ENCODE measurements at places on chromosomes 3 and 15.
A peak's percentile ranks its signal among the peaks of the same experiment; 100 is the strongest.

DNA sequence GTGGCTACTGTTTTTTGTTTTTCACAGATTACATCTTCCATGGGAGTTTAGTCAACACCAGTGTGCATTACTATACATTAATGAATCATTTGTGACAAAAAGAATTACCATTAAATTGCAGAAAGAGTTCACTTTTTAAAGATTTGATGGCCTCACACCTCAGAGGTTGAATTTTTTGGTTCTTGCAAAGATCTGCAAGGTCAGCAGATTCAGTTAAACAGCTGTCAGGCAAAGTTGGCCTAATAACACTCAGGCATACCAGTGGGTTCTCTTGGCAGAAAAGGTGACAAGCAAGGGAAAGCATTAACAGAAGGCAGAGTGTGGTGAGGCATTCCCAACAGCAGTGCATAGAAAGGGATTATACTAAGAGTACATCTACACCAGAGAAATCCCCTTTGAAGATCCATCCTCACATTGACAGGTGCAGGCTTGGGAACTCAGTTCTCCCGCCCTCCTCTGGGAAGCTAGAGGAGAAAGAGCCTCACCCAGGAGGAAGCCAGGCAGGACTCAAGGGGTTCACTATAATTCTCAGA lies 24.3 kb upstream of the PTX3 start:
- DNase-seq, result no peak

DNA sequence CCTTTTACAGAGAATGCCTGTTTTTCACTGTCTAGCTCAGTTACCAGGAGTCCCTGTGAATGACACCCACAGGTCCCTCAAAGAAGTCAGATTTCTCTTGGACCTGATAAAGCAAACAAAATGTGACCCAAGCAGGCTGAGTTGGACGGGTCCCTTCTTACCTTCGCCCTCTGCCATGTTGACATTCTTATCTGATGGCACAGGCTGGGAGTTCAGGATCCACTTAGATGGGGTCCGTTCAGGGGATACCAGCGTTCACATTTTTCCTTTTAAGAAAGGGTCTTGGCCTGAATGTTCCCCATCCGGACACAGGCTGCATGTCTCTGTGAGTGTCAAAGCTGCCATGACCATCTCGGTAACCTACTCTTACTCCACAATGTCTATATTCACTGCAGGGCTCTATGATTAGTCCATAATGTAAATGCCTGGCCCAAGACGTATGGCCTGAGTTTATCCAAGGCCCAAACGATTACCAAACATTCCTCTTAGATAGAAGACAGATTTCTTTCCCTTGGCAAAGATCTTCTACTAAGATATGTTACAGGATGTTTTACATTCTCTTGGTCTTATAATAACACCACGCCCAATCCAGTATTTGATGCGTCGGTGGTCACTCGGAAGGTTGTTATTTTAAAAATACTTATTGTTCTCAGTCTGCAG lies 179.1 kb downstream of the THSD4 start:
- no peak for DNase-seq

DNA sequence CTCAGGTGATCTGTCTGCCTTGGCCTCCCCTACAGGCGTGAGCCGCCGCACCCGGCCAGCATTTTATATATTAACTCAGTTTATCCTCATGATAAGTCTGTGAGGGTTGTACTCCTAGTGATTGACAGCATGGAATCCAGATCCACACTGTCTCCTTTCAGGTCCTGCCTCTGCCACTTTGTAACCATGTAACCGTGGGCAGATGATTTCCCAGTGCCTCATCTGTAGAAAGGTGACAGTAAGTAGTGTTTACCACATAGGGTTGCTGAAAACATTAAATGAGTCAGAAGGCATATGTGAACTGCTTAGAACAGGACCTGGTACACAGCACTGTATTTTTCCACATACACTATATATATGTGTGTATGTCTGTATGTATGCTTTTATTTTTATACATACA lies 2.4 kb downstream of the FYTTD1 start:
- DNase-seq, result peak; percentile 16

GRCh38 chr3:138394156-138394555 lies 40.3 kb upstream of the ESYT3 start:
- DNase-seq, result no peak

All from activated CD4-positive, alpha-beta T cell treated with anti-CD3 and anti-CD28 coated beads, Interleukin-2, amount 50 U/mL, for 16 hours (primary cell).